ENCODE measurements at places on chromosomes 2 and 18.

GRCh38 chr2:176679061-176679669 is 409.9 kb downstream of the MTX2 start:
- DNase-seq: no peak

DNA sequence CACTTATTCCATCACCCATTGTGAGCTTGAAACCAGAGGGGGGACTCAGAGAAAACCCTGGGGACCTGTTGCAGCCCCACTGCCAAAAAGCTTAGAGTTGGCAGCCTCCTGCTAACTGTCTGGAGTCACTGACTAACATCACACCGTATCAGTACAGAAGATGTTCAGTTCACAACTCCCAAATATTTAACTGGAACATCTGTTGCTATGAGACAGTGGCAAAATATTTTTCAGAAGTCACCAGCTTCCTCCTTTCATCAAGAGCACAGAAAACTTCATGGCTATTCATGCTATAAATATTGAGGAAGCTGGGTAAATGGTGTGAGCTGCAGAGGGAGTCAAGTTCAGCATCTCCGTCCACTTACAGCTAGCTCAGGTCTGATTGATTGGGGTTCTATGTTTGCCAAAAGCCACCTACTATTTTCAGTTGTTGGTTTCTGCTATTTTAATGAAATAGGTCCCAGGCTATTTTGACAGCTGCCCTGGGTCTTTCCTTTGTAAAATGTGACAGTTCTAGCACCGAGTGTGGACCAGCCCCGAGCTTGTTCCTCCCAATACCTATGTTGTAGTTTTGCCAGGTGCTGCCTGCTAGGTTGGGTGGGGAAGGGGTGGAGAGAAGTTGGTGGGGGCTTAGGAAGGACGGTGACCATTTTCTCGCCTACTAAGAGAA is 9.8 kb downstream of the TUBB6 start:
- no peak for DNase-seq

DNA sequence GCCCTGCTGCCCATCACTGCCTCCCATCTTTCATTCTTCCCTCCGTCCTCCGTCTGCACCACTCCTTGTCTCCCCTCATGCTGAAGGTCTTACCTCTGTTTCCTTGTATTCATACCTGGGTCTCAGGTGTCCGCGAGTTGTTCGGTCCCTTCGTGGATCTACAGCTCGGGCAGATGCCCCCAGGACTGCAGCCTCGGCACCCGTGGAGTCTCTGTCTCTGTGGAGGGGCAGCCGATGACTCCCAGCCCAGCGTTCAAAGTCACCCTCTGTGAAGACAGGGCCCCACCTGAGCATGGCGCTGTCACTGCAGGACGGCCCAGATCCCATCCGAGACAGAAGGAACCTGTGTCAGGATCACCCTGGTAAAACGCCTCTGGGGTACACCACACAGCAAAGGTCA is 480.0 kb upstream of the SALL3 start:
- DNase-seq: no peak

- DNase-seq: no peak
Observed at GRCh38 chr18:74115046-74115445, 32.6 kb downstream of the FBXO15 start.

- DNase-seq: no peak
Observed at GRCh38 chr2:183259921-183260320, 135.7 kb downstream of the NUP35 start.

DNA sequence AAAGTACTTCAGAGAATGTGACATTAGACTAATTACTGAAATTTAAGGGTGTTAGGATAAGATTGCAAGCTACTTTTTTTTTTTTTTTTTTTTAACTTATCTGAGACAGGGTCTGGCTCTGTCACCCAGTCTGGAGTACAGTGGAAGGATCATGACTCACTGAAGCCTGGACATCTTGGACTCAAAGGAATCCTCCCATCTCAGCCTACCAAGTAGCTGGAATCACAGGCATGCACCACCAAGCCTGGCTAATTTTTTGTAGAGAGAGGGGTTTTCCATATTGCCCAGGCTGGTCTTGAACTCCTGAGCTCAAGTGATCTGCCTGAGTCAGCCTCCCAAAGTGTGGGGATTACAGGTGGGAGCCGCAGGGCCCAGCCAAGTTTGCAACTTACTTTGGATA is 1246.0 kb upstream of the ZEB2 start:
- no peak for DNase-seq

- DNase-seq: no peak
Observed at GRCh38 chr2:74902281-74902860, 56.1 kb upstream of the POLE4 start.

GRCh38 chr2:204655101-204655500 is 109.8 kb downstream of the PARD3B start:
- DNase-seq: no peak

- DNase-seq: no peak
Observed at GRCh38 chr2:198857246-198857645, 600.5 kb downstream of the SATB2 start.

GRCh38 chr2:9228781-9229469 is 22.3 kb downstream of the ASAP2 start:
- DNase-seq: no peak

DNA sequence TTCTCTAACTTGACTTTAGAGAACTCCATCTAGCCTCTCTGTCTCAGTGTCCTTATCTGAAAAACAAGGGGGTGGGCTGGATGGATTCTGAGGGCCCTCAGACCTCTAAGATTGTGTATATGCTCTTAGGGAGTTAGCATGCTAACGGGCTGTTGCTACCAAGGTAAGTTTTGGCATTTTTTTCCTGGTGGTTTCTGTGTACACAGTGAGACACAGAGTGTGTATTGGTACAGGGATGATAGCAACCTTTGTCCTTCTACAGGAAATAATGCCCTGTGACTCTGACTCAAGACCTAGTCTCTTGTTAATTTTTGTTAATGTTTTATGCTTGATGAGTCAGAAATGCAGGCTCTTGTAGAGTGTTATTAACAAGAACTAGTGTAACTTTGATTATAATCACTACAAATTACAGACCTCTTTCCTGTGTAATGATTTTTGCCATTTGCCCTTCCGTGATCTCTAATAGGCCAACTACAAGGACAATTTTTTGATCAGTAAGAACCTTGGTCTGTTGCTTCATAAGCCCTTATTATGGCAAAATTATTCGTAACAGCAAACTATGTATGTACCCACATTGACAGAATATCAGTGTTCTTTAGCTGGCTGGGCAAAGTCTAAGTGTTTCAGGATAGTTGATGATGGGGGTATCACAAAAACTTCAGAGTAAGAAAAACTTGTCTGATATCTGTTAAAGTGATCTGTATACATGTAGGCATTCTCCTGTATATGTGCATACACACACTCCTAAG is 89.7 kb downstream of the SPTBN1 start:
- DNase-seq: no peak

GRCh38 chr2:41871080-41871479 is 176.7 kb upstream of the PKDCC start:
- DNase-seq: no peak

DNA sequence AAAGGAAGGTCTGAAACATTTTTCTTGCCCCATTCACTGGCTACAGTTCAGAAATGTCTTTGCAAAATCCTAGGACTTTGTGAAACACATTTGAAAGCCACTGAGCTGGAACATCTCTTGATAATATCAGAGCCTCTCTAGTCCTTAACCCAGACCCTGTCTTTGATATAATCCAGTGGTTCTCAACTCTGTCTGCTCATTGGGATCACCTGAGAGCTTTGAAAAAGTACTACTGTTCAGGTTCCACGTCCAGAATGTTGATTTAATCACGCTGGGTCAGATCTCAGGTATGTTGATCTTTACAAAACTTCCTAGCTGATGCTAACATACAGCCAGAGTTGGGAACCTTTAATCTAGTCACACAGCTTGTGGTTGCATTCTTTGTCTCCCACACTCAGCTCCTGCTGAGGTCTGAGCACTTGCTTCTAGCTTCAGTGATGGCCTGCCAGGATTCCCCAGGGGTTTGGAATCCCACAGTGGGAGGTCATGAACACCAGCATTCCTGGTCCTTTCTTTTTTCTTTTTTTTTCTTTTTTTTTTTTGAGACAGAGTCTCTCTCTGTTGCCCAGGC is 262.7 kb downstream of the SETBP1 start:
- no peak for DNase-seq

- no peak for DNase-seq
Observed at GRCh38 chr18:48002933-48003365, 72.5 kb upstream of the SMAD2 start.

DNA sequence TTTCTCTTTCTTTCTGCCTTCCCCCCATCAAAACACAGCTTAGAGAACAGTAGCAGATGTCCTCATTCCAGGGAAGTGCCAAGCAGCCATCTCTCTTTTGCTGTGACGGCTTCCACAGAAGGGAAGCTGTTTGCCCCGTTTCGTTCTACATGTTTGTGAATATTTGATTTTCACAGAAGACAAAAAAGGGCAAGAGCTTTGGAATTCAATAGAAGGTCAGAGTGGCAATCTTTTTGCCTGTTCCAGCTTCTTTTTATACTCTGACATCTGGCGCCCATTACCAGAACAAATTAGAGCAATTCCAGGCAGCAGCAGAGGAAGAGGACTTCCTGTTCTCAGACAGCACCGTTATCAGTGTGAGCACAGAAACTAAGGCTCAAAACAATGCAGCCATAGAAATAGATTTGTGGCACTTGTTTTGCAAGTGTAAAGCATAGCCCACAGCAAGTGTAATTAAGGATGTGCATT is 79.0 kb upstream of the CDH19 start:
- no peak for DNase-seq

All from activated CD4-positive, alpha-beta T cell treated with anti-CD3 and anti-CD28 coated beads, Interleukin-2, amount 10 ng/mL, durations not matched to agents 7 days and 5 days (primary cell).